NCI-H1436 (cell line): ENCODE measurements at places on chromosomes 1 and 21.

GRCh38 chr1:110627764-110628163, 21.6 kb upstream of the KCNA2 start:
- DNase-seq: no peak

DNA sequence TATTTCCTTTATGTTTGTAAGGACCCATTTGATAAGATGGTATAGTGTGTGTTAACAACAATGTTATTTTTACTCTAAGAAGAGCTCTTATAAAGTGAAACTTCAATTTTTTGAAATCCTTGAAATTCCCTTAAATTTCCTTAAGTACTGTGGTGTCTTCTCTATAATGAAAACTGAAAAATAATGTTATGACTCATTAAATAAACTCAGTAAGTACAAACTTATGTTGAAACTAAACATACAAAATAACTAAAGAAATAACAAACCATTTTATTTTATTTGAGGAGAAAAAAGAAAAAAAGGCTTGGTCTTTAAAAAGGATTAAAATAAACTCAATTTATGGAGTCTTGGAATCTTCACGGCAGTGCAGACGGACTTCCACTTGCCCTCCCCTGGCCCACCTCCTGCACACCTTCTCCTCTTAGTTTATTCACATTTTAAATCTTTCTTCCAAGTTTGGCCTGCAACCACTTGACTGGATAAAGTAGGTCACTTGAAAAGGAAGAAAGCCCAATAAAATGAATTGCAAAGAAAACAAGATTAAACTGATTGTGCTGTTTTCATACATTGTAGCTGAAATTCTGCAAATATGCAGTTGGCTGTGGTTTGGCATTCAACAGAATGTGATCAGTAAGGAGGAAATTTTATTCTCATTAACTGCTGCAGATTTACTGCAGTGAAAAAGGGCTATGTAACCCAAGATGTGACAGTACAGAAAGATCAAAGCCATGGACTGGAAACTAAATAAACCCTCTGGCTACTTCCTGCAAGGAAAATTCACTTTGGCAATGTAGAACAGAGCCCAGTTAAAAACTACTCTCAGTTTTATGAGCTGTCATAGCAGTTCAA, 48.5 kb upstream of the SCYL3 start:
- no peak for DNase-seq

- DNase-seq: no peak
Measured at GRCh38 chr1:186768906-186769305, 59.8 kb upstream of the PLA2G4A start.

DNA sequence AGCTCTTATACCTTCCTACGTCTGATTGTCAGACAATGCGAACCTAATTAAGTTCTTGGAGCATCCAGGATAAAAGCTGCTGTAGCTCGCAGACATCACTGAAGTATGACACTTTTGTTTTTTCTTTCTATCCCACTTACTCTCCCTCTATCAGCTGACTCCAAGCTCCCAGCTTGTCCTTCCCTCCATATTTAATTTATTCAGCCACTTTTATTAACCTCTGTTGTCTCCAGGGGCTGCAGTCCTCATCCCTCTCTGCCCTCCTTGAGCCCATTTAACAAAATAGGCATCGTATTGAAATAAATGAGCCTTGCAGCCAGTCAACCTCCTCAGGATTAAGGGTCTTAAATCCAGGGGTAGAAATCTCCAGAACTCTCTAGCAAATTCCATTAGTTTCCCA, 7.1 kb downstream of the KIRREL1 start:
- no peak for DNase-seq
